ENCODE measurements at places on chromosomes 5 and 9.
A peak's percentile ranks its signal among the peaks of the same experiment; 100 is the strongest.

DNA sequence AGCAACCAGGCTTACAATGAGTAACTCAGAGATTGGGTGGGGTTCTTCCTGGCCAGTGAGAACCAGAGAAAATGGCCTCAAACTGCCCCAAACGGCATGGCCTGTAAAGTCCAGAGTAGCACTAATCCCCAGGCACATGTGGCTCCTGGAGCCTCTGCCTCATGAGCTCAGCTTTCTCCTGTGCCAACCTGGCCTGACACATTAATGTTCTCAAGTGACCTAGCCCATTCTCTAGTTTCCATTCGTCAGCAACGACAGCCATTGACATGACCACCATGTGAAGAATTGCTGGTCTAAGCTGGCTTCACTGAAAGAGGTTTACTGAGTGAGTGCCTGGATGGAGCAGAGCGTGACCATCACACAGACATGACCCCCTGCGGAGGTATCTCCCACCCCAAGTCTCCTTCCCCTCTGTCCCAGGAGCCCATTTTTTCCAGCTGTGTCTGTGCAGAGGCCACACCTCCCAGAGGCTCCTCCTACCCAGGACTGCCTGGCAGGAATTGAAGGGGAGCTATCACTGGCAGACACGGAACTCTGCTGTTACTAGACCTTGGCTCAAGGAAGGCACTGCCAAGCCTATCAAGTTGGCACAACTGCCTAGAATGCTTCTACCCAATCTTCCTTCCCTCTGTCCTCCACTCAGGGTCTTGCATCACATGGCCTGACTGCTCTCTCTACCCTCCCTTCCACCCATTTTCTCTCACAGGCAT lies 59.0 kb upstream of the BOD1 start:
- no peak overlapping the region for H3K27ac ChIP-seq
- peaks cover 8% of the 10 kb centered on the region for H3K4me1 ChIP-seq
- H3K27me3 ChIP-seq: no peaks in the 10 kb centered on the region
- no peak for DNase-seq
- no peak overlapping the region for H3K4me3 ChIP-seq

DNA sequence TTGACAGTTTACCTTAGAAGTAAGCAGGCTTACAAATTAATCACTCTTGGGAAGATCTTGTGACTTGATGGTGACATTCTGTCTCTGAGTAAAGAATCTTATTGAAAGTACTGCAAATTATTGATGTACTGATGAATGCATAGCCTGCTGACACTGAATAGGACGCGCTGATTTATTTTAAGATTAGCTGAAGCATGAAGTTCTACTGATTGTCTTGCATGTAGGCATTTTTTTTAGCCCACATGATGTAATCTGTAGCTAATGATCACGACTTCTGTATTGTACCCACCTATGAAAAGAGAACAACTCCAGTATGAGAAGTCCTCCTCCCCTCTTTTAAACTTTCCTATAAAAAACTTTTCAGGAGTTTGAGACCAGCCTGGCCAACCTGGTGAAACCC lies 28.3 kb upstream of the SPIN1 start:
- no peaks in the 10 kb centered on the region for H3K4me1 ChIP-seq
- no peaks in the 10 kb centered on the region for H3K36me3 ChIP-seq
- no peak overlapping the region for H3K4me3 ChIP-seq

DNA sequence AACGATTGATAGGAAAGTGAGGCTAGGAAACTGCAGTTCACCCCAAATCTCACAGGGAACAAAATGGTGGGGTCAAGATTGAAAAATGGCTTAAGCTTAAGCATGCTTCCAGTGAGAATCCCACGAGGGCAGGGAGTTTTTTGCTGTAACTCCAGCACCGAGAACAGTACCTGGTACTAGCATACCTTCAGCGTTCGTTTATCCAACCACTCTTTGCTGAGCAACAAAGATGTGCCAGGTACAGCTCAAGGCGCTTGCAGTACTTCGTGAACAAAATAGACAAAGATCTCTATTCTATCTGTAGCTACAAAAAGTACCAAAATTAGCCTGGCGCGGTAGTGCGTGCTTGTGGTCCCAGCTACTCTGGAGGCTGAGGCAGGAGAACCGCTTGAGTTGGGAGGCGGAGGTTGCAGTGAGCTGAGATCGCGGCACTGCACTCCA lies 778 bp upstream of the PPP6C start:
- peak overlapping the region; percentile 96 for H3K4me3 ChIP-seq
- H3K4me1 ChIP-seq: peaks cover 5% of the 10 kb centered on the region
- no peaks in the 10 kb centered on the region for H3K27me3 ChIP-seq
- peak overlapping the region; percentile 91 for H3K27ac ChIP-seq

DNA sequence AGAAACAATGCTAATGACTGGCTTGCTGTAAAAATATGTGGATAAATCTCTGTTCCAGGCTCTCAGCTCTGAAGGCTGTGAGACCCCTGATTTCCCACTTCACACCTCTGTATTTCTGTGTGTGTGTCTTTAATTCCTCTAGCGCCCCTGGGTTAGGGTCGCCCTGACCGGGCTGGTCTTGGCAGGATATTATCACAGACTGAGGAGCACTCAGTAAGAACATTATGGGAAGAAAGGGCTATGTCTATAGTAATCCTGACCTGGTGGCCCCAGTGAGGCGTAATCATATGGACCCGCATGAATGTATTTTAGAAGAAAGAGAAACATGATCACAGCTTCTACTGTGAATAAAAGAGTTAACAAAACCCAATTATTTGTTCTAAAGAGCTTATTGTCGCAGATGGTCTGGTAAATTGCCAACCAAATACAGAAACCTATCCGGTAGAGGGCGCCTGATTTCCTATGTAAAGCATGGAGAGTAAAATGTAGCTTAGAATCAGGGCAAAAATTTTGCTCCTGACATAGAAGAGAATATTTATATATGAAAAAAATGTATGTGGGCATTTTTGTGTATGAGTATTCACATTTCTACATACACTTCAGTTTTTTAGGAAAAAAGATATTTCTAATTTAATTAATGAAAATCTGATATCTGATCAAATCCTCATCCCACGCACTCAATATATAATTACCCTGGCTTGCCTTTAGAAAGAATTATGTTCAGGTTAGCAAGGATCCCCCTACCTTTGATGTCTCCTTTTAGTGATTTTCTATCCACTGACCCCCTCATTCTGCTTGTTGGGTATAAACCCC lies 5.8 kb upstream of the IFNA1 start:
- H3K4me3 ChIP-seq: no peak overlapping the region
- no peaks in the 10 kb centered on the region for H3K36me3 ChIP-seq
- H3K27me3 ChIP-seq: no peaks in the 10 kb centered on the region
- H3K27ac ChIP-seq: no peak overlapping the region
- no peaks in the 10 kb centered on the region for H3K4me1 ChIP-seq

DNA sequence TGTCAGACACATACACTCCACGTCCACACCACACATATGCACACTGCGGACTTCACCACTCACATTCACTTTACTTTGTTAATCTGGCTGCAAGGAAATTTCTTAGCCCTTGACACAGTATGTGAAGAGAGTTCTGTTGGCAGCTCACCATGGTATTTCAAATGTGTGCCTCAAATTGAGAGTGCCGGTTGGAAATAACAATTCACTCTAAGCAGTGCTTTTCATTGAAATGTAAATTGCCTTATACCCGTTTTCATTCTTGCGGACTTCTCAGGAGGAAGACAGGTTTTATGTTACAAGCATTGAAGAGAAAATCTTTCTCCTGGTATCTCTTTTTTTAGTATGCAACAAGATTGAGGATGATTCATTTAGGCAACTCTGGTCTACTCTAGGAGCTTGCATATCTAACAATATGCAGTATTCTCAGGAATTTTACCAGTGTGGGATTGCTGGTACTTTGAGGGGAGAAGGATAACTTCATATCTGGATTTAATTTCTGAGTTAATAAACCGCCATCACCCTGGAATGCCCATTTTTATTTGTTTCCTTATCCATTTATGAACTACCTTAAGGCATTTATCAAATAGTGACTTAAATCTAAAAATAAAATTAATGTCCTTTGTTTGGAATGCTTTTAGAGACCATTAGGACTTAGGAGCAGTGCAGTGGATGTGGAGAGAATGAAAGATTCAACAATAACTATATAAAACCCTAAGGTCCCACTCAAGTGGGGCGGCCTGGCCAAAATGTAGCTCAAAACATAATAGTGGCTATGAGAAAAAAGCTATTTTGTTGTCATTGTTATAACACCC lies 87.0 kb downstream of the IQGAP2 start:
- H3K4me1 ChIP-seq: no peaks in the 10 kb centered on the region
- no peaks in the 10 kb centered on the region for H3K36me3 ChIP-seq
- no peak overlapping the region for H3K27ac ChIP-seq
- no peaks in the 10 kb centered on the region for H3K27me3 ChIP-seq
- DNase-seq: no peak
- H3K4me3 ChIP-seq: no peak overlapping the region

GRCh38 chr5:168348084-168348414 lies 56.6 kb downstream of the WWC1 start:
- H3K36me3 ChIP-seq: no peaks in the 10 kb centered on the region
- no peak for DNase-seq
- H3K4me1 ChIP-seq: no peaks in the 10 kb centered on the region
- no peak overlapping the region for H3K4me3 ChIP-seq

DNA sequence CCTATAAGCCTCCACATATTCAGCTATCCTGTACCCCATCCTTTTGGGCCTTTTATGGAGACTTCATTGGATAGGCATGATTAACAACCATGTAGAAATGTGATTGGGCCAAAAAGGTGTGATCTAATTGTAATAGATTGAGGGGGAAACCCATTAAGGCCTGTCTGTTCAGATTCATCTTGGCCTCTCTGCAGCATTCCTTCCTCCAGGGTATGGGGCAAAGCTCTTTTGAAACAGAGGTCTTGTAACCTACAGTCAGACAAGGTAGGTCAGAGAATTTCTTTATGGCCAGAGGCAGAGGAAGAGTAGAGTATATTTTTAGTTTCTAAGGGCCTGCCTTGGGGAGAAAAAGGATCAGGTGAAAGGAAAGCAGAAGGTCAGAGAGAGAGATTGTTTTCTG lies 98.5 kb downstream of the INVS start:
- H3K36me3 ChIP-seq: no peaks in the 10 kb centered on the region
- no peak overlapping the region for H3K27ac ChIP-seq
- no peak overlapping the region for H3K4me3 ChIP-seq
- H3K4me1 ChIP-seq: peaks cover 8% of the 10 kb centered on the region

GRCh38 chr9:82912645-82913044 lies 150.3 kb downstream of the RASEF start:
- H3K36me3 ChIP-seq: no peaks in the 10 kb centered on the region
- H3K4me1 ChIP-seq: no peaks in the 10 kb centered on the region
- H3K27ac ChIP-seq: no peak overlapping the region
- H3K4me3 ChIP-seq: no peak overlapping the region

DNA sequence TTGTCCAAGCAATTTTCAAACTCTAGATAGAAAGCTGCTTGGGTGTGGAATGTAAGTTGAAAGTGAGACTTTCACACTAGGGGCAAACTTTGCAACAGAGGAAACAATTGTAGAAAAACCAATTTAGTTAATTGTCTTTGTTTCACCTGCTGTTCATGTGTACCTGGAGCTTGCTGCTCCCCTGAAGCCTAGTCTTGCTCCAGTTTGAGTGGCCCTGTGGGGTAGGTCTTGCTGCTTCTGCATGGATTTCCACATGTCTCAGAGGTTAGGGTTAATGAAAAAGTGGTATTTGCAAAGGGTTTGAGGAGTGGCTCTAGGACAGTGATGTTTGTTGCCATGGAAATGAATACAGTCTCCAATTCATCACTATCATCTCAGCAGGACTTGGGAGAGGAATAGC lies 182.2 kb downstream of the FSTL4 start:
- H3K36me3 ChIP-seq: no peaks in the 10 kb centered on the region
- peaks cover 6% of the 10 kb centered on the region for H3K27me3 ChIP-seq
- H3K27ac ChIP-seq: no peak overlapping the region
- H3K4me3 ChIP-seq: no peak overlapping the region

DNA sequence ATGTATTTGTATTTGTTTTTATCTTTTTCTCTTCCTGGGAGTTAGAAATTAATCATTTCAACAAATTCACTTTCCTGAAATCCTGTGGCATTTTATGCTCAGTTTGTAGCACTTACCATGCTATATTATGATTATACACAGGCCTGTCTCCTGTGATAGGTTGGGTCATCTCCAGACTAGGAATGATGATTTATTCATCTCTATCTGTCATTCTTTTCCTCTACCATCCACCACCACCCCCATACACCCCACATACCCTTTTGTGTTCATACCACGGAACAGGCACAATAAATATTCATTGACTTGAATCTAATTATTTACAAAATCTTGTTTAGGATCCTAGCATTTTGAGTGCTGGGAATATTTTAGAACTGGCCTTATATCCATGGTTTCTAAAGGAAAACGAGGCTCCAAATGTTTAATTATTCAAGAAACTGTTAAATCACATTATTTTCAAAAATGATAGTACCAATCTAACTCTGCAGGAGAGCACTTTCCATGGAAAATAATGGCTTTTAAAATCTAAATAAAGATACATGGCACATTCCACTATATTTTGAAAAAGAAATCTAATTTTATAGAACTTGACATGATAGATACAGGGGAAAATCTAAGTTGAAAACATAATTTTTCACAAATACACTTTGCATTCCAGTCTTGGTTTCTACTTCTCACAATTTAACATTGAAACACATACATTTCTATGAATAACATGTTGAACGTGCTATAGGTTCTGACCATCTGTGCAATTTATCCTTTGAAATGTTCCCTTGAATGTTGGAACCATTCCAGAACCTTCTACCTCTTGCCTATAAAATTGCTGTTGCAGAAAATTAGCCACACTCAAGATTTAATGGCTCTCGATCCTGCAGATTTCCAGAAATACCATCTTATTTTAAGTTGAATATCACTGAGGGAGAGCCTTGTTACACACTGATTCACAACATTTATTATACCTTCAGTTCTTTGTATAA lies 89.3 kb downstream of the STARD4 start:
- no peak overlapping the region for H3K27ac ChIP-seq
- no peaks in the 10 kb centered on the region for H3K27me3 ChIP-seq
- no peak overlapping the region for H3K4me3 ChIP-seq
- DNase-seq: no peak
- no peaks in the 10 kb centered on the region for H3K36me3 ChIP-seq
- H3K4me1 ChIP-seq: no peaks in the 10 kb centered on the region

DNA sequence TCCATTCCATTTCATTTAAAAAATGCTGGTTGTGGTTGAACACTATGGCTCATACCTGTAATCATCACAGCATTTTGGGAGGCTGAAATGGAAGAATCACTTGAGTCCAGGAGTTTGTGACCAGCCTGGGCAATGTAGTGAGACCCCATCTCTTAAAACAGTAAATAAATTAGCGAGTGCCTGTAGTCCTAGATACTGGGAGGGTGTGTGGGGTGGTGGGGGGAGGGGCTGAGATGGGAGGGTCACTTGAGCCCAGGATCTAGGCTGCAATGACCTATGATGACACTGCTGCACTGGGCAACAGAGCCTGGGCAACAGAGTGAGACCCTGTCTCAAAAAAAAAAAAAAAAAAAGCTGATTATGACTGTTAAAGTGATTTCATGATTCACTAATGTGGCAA lies 29.1 kb downstream of the DDX46 start:
- no peaks in the 10 kb centered on the region for H3K27me3 ChIP-seq
- H3K36me3 ChIP-seq: peaks cover 93% of the 10 kb centered on the region
- no peak overlapping the region for H3K4me3 ChIP-seq
- no peak overlapping the region for H3K27ac ChIP-seq

- no peaks in the 10 kb centered on the region for H3K4me1 ChIP-seq
- no peaks in the 10 kb centered on the region for H3K36me3 ChIP-seq
- H3K27me3 ChIP-seq: no peaks in the 10 kb centered on the region
- no peak overlapping the region for H3K27ac ChIP-seq
- no peak overlapping the region for H3K4me3 ChIP-seq
- no peak for DNase-seq
Observed at GRCh38 chr9:136353088-136353487, 10.5 kb downstream of the DNLZ start.

Data from K562 (cell line).